ENCODE measurements at places on chromosomes 3 and 15.

- no peak for DNase-seq
- H3K36me3 ChIP-seq = no peaks in the 10 kb centered on the region
Observed at GRCh38 chr3:113079218-113079961, 88.6 kb downstream of the GTPBP8 start.

DNA sequence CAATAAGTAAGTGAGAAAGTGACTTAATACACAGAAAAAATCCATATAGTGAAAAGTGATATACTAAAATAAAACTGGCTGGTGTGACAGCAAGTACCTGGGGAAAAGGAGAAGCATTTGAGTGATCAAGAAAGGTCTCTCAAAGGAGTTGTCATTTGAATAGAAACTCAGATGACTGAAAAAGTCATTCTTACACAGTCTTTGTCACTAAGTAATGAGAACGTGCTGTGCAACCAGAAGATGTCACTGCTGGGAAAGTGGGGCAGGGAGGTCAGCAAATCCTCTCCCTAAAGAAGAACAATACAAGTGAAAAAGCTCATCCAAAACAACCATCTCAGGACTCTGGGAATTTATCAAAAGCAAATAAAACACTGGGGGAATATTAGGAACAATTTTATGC is 317.5 kb upstream of the TRIM42 start:
- H3K27ac ChIP-seq = no peak overlapping the region
- no peak overlapping the region for H3K4me3 ChIP-seq
- DNase-seq = no peak
- no peaks in the 10 kb centered on the region for H3K36me3 ChIP-seq
- peaks cover 8% of the 10 kb centered on the region for H3K27me3 ChIP-seq

GRCh38 chr3:156150434-156151066 is 30.2 kb downstream of the KCNAB1 start:
- no peak overlapping the region for H3K27ac ChIP-seq
- no peak for DNase-seq
- no peaks in the 10 kb centered on the region for H3K36me3 ChIP-seq

- H3K4me1 ChIP-seq = peaks cover 7% of the 10 kb centered on the region
- no peak for DNase-seq
- no peak overlapping the region for H3K27ac ChIP-seq
- no peaks in the 10 kb centered on the region for H3K27me3 ChIP-seq
Observed at GRCh38 chr3:112604536-112604935, 36.4 kb downstream of the CCDC80 start.

- H3K27me3 ChIP-seq = no peaks in the 10 kb centered on the region
- H3K36me3 ChIP-seq = no peaks in the 10 kb centered on the region
- H3K4me3 ChIP-seq = no peak overlapping the region
- no peak for DNase-seq
Observed at GRCh38 chr3:122312826-122313225, 12.2 kb upstream of the CSTA start.

GRCh38 chr3:12588039-12589009 is 31.4 kb downstream of the MKRN2 start:
- no peak overlapping the region for H3K4me3 ChIP-seq
- no peaks in the 10 kb centered on the region for H3K27me3 ChIP-seq
- no peak overlapping the region for H3K27ac ChIP-seq
- no peaks in the 10 kb centered on the region for H3K4me1 ChIP-seq
- no peak for DNase-seq

GRCh38 chr3:69368129-69368741 is 17.7 kb downstream of the FRMD4B start:
- H3K4me1 ChIP-seq = peaks cover 44% of the 10 kb centered on the region
- DNase-seq = no peak
- H3K27me3 ChIP-seq = no peaks in the 10 kb centered on the region

GRCh38 chr3:118938183-118938961 is 96.3 kb downstream of the IGSF11 start:
- DNase-seq = no peak
- H3K36me3 ChIP-seq = no peaks in the 10 kb centered on the region
- no peaks in the 10 kb centered on the region for H3K27me3 ChIP-seq
- no peaks in the 10 kb centered on the region for H3K4me1 ChIP-seq

GRCh38 chr3:144011251-144011799 is 39.7 kb downstream of the DIPK2A start:
- no peak overlapping the region for H3K27ac ChIP-seq
- H3K4me3 ChIP-seq = no peak overlapping the region
- no peaks in the 10 kb centered on the region for H3K36me3 ChIP-seq
- DNase-seq = no peak
- H3K27me3 ChIP-seq = peaks cover 3% of the 10 kb centered on the region

- H3K36me3 ChIP-seq = no peaks in the 10 kb centered on the region
- no peak overlapping the region for H3K27ac ChIP-seq
- H3K27me3 ChIP-seq = no peaks in the 10 kb centered on the region
- no peak overlapping the region for H3K4me3 ChIP-seq
- DNase-seq = no peak
Observed at GRCh38 chr3:148178503-148178902, 519.2 kb upstream of the AGTR1 start.

- H3K4me3 ChIP-seq = no peak overlapping the region
- no peaks in the 10 kb centered on the region for H3K4me1 ChIP-seq
- no peak for DNase-seq
- no peaks in the 10 kb centered on the region for H3K36me3 ChIP-seq
Observed at GRCh38 chr15:97115761-97116070, 785.2 kb downstream of the NR2F2 start.

- no peaks in the 10 kb centered on the region for H3K36me3 ChIP-seq
- DNase-seq = no peak
- H3K27me3 ChIP-seq = no peaks in the 10 kb centered on the region
- H3K27ac ChIP-seq = peak overlapping the region; percentile 83
Observed at GRCh38 chr15:89498574-89498906, 2.2 kb upstream of the RHCG start.

DNA sequence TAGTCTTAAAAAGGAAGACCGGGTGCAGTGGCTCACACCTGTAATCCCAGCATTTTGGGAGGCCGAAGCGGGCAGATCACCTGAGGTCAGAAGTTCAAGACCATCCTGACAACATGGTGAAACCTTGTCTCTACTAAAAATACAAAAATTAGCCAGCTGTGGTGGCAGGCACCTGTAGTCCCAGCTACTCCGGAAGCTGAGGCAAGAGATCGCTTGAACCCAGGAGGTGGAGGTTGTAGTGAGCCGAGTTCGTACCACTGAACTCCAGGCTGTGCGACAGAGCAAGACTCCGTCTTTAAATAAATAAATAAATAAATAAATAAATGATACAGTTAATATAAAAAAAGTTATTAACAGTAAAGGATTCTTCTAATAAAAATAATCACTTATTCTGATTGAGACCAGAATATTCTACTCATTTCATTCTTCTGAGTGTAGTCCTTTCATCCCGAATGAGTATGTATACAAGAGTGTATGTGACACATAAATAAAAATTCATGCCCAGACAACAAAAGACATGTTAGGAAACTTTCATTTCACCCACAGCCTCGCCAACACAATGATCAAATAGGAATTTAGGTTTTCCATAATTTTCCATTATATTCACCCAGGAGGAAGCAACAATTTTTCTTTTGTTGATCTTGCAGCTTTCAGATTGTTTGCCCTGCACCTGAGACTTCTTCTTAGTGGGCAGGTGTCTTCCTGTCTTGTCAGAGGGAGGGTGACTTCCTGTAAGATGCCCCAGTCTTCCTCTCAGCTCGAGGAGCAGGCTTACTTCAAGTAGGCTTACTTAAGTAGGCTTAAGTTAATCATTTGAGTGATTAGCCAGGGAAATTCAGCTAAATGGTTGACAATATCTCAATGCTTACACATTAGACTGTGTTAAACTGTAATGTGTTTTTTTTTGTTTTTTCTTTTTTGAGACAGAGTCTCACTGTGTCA is 7.8 kb upstream of the NUP210 start:
- no peak overlapping the region for H3K27ac ChIP-seq
- no peaks in the 10 kb centered on the region for H3K27me3 ChIP-seq
- no peaks in the 10 kb centered on the region for H3K36me3 ChIP-seq
- no peaks in the 10 kb centered on the region for H3K4me1 ChIP-seq
- DNase-seq = no peak

- no peak for DNase-seq
- no peak overlapping the region for H3K4me3 ChIP-seq
- H3K27me3 ChIP-seq = no peaks in the 10 kb centered on the region
- H3K36me3 ChIP-seq = no peaks in the 10 kb centered on the region
- H3K27ac ChIP-seq = no peak overlapping the region
Observed at GRCh38 chr3:100072326-100073048, 41.8 kb downstream of the FILIP1L start.

GRCh38 chr15:74062236-74062635 is 20.1 kb downstream of the GOLGA6A start:
- H3K27ac ChIP-seq = no peak overlapping the region
- no peaks in the 10 kb centered on the region for H3K27me3 ChIP-seq
- H3K4me3 ChIP-seq = no peak overlapping the region
- peak; percentile 53 for DNase-seq
- no peaks in the 10 kb centered on the region for H3K36me3 ChIP-seq

- H3K27me3 ChIP-seq = no peaks in the 10 kb centered on the region
- H3K36me3 ChIP-seq = peaks cover 91% of the 10 kb centered on the region
- H3K4me1 ChIP-seq = no peaks in the 10 kb centered on the region
- H3K27ac ChIP-seq = no peak overlapping the region
- no peak for DNase-seq
Observed at GRCh38 chr3:25603703-25604102, 61.0 kb downstream of the TOP2B start.

DNA sequence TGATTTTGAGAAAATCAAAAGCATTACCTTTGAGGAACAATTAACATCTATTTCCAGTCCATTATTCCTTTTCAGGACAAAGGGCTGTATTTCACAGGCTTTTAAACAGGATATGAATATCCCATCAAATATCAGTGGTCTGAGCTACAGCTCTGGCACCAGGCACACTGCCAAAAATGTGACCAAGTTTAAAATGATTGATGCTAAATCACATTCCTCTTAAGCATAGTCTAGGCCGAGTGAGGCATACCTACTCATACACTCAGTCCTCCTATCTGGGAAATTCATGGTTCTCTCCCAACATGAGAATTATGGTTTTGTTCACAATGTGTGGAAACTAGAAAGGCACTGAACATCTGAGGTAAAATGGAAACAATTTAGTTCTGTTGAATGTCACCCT is 683.5 kb downstream of the TUSC7 start:
- no peaks in the 10 kb centered on the region for H3K27me3 ChIP-seq
- no peak overlapping the region for H3K27ac ChIP-seq

DNA sequence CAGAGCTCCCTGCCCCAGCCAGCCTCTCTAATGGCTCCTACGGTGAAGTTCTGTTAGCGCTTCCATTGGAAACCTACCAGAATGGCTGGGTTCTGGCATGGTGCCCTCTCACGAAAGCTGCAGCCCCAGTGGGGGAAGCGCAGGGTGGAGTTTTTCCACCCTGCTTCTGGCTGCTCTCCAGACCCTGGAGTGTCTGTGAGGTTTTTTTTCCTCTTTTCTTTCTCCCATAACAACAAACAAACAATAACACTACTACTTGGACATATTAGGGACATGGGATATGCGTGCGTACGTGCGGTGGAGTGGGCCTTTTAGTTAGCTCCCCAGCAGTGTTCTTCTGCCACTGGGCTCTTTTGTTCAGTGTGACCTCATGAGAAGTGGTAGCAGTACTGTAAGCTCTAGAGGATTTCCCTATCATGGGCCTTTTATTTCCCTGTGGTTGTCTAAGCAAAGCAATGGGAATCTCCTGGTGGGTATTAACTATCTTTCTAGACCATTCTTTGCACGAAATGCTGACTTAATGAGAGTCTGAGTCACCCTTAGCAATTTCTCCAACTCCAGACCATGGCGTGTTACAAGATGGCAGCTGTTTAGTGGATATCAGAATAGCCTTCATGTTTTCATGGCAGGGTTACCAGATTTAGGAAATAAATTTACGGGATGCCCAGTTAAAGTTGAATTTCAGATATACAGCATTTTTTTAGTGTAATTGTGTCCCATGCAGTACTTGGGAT is 161.9 kb downstream of the FNDC3B start:
- peaks cover 3% of the 10 kb centered on the region for H3K4me1 ChIP-seq
- peak overlapping the region; percentile 7 for H3K27ac ChIP-seq
- peaks cover 6% of the 10 kb centered on the region for H3K36me3 ChIP-seq
- no peak overlapping the region for H3K4me3 ChIP-seq
- H3K27me3 ChIP-seq = no peaks in the 10 kb centered on the region

GRCh38 chr15:61834076-61834697 is 226.1 kb downstream of the VPS13C start:
- H3K27me3 ChIP-seq = peaks cover 3% of the 10 kb centered on the region
- no peaks in the 10 kb centered on the region for H3K36me3 ChIP-seq
- H3K4me1 ChIP-seq = no peaks in the 10 kb centered on the region
- peak; percentile 67 for DNase-seq
- H3K4me3 ChIP-seq = no peak overlapping the region

- no peaks in the 10 kb centered on the region for H3K4me1 ChIP-seq
- no peaks in the 10 kb centered on the region for H3K27me3 ChIP-seq
- no peak overlapping the region for H3K27ac ChIP-seq
- DNase-seq = no peak
Observed at GRCh38 chr3:179791793-179792192, 139.0 kb downstream of the USP13 start.

DNA sequence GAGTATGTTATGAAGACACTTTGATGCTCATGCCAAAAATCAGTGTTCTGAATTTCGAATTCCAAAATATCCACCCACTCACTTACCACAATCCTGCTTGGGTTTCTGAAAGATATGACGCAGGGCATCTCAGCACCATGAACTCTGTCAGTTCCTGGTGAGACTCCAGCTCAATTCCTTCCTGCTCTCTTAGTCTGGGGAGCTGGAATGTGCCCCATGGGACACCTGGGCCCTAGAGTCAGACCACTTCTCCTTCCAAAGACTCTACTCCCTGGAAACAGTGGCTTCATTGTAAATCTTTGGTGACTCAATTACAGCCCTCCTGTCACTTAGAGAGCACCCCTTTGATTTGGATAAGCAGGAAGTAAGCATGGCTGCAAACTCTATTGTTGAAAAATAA is 50.5 kb downstream of the CD86 start:
- no peaks in the 10 kb centered on the region for H3K36me3 ChIP-seq
- H3K4me3 ChIP-seq = no peak overlapping the region
- no peaks in the 10 kb centered on the region for H3K27me3 ChIP-seq
- H3K4me1 ChIP-seq = no peaks in the 10 kb centered on the region
- no peak for DNase-seq

- peaks cover 9% of the 10 kb centered on the region for H3K27me3 ChIP-seq
- no peak for DNase-seq
- no peaks in the 10 kb centered on the region for H3K4me1 ChIP-seq
- no peak overlapping the region for H3K4me3 ChIP-seq
Observed at GRCh38 chr3:147297761-147298350, 108.5 kb downstream of the ZIC4 start.

DNA sequence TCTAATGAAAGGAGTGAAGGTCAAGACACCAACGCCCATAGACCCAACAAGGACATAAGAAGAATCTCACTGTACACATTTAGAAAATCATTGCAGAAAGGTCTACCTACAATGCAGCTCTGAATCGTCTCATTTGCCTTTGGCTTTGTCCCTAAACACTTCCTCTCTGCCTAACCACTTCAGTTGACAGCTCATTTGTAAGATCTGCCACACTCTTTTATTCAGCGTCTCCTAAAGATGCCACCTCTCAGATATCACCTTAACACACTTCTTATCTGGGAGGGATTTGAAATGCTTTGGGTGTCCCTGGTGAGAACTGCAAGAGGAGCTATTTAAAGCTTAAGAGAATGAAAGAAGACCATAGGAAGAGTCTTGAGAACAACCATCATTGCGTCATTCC is 38.7 kb downstream of the RAB27A start:
- peaks cover 8% of the 10 kb centered on the region for H3K36me3 ChIP-seq
- H3K27ac ChIP-seq = no peak overlapping the region
- H3K4me3 ChIP-seq = no peak overlapping the region
- no peak for DNase-seq
- H3K4me1 ChIP-seq = peaks cover 23% of the 10 kb centered on the region

Measured in RWPE2 (cell line).